ENCODE measurements at places on chromosomes 5 and 9.

DNA sequence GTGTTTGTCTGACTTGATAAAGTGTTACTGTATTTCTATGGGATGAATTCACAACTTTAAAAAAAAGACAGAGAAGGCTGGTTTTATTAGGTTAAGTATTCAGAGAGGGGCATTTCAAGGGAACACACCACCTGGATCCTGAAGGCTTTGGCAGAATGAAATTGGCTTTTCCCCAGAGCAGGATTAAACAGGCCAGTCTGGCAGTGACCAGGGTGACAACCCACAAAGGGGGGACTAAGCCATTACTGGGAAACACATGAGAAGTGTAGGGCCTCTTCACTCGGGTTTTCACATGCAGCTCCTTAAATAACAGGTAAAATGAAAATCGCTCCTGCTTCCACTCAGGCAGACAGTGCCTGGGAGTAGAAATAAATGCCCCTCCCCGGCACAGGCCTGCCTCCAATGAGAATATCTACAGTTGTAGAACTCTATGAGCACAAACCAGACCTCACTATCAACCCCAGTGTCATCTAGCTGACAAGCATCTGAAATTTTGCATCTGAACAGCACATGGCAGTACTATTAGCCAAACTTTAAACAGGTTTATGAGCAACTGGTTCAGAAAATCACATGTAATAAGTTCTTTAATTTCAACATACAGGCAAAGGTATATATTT is 85.8 kb downstream of the LHFPL2 start:
- no peak for DNase-seq

- DNase-seq: no peak
These were observed 1.7 kb downstream of the TNFSF8 start for GRCh38 chr9:114928671-114929070.

DNA sequence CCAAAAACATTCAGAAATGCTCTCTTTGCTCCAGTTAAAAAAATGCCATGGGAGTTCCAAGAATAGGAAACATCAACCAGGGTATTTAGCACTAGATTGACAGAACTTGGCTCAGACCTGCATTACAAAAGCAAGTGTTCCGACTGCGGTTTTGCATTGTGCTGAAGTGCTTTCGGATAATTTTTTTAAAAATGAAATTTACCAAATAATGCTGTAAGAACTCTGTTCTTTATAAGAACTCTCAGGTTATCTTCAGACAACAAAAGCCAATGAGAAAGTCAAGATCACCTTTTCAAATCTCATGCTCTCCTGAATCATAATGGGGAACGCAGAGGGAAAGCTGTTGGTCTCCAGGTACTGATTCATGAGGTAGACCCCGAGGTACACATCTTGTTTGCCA is 483 bp upstream of the PLPP6 start:
- no peak for DNase-seq

GRCh38 chr9:27451207-27451797 is 72.8 kb upstream of the IFNK start:
- DNase-seq: no peak

DNA sequence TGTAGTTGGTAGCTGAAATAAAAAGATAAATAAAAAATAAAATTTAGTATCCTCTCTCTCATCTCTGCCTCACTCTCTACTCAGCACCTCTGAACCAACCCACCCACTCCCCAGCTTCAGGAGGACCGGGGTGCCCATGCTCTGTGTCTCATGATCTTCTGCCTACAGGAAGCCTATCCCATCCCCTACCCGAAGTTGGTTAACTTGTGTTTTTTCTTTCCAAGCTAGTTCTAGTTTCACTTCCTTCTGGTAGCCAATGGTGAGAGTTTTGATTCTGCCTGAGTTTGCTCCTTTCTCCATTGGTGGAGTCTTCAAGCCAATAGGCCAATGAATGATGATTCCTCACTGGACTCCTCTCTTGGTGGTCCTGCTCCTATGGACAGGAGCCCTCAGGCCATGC is 32.1 kb downstream of the SNX24 start:
- DNase-seq: peak; percentile 34

- DNase-seq: no peak
These were observed 9.2 kb upstream of the CFAP157 start for GRCh38 chr9:127697575-127697974.

- DNase-seq: peak; percentile 82
These were observed 9.6 kb downstream of the PCYOX1L start for GRCh38 chr5:149367249-149367971.

GRCh38 chr5:174692381-174692780 is 32.0 kb upstream of the MSX2 start:
- no peak for DNase-seq

DNA sequence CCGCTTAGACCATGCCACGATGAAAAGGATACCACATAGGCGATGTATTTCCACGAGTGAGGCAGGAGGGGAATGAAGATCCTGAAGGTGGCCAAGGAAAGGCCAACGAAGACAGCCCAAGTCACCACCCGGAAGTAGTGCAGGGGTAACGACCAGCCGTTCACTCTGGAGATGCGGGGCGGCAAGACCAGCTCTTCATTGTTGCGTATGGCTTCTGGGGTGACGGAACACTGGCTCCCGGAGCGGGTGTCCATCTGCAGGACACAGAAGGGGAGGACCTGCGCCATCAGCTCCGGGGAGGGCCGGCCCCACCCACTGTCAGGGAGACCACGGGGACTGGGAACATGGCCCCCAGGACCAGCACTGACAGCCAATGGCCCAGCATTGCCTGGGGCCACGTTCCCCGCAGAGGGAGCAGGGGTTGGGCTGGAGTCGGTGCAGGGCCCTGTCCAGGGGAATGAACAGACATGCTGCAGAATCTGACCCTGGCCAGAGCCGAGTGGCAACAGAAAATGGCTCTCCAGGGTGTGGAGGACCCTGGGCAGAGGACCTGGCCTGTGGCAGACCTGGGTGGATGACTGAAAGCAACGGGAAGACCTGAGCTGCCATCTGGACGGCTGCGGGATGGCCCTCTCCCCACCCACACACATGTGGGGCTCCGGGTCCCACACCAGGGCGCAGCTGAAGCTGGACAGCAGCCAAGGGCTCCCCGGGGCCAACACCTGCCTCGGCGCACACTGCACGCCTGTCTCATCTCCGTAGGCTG is 17.7 kb downstream of the ZDHHC11B start:
- DNase-seq: no peak

DNA sequence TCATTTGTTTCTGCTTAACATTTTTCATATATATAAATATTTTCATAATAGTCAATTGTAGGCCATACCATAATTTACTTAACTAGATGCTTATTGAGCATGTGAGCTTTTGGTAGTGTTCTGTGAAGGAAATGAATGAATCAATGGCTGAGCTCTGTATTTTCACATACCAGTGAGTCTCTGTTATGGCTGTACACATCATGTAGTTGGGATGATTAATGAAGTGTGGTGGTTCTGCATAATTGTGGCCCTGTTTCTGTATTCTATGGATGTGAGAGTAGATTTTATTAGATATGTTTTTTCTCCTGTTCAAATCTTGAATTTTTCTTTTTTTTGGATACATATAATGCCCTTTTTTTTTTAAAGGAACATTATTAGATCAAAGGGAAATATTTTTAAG is 56.2 kb downstream of the CTNNA1 start:
- no peak for DNase-seq

DNA sequence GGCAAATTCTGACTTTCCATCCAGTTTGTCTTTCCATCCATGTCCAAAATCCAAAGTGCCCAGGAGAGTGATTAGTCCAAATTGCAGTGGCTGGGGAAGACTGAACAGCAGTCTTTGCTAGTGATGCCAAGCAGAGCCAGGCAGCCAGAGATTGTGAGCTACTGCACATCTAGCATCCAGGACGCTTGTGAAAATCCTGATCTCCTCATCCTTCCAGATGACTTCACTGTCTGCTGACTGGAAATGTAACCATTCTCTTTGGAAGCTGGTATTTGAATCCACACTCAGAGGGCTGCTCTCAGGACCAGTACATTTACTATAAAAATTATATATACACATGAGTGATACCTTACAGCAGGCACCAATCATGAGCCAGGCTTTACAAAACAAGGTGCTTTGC is 49.6 kb downstream of the MACROH2A1 start:
- no peak for DNase-seq

DNA sequence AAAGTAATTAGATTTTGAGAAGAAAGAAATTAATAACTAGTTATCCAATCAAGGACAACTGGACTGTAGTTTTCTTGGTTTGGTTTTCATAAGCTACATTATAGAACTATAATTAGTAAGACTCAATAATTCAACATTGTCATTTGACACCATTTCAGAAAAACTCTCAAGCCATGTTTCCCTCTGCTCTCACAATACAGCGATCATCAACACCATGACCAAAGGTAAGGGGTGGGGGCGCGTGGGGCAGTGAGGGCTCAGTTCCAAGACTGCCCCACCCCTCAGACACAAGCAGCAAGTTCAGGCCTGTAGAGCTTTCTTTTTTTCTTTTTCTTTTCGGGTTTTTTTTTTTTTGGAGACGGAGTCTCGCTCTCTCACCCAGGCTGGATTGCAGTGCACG is 6.4 kb downstream of the CMBL start:
- DNase-seq: no peak

GRCh38 chr9:126470241-126470993 is 143.3 kb upstream of the LMX1B start:
- no peak for DNase-seq

GRCh38 chr5:108720391-108720790 is 27.3 kb upstream of the FER start:
- no peak for DNase-seq

DNA sequence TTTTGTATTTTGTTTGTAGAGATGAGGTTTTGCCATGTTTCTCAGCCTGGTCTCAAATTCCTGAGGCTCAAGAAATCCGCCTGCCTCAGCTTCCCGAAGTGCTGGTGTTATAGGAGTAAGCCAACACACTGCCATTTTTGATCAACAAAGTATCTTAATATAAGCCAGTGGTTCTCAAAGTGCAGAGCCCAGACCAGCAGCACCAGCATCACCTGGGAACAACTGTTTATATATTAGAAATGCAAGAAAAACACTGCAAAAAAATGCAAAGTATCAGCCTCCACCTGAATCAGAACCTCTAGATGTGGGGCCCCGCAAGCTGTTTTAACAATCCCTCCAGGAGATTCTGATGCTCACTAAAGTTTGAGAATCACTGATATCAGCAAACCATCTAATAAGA is 6.2 kb downstream of the IL17B start:
- DNase-seq: no peak

GRCh38 chr9:93601666-93602065 is 25.3 kb downstream of the PHF2 start:
- DNase-seq: no peak

- DNase-seq: no peak
These were observed 90.7 kb downstream of the CDKN2A start for GRCh38 chr9:21903380-21903965.

DNA sequence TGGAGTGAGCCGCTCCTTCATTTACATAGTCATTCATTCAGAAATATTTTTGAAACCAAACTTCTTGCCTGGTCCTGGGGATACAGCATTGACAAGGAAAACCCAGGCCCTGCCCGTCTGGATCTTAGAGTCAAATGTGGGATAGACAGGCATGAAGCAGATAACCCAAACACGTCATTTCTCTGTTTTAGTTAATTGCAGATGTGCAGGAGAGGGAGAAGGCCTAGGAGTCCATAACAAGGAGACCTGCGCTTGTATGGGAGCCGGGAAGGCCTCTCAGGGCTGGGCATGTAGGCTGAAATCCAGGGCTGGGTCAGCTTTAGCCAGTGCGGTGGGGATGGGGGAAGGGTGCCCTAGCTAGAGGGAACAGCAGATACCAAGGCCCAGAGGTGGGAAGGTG is 43.3 kb downstream of the PRRX2 start:
- DNase-seq: no peak

GRCh38 chr9:132498531-132499210 is 83.7 kb upstream of the BARHL1 start:
- no peak for DNase-seq

DNA sequence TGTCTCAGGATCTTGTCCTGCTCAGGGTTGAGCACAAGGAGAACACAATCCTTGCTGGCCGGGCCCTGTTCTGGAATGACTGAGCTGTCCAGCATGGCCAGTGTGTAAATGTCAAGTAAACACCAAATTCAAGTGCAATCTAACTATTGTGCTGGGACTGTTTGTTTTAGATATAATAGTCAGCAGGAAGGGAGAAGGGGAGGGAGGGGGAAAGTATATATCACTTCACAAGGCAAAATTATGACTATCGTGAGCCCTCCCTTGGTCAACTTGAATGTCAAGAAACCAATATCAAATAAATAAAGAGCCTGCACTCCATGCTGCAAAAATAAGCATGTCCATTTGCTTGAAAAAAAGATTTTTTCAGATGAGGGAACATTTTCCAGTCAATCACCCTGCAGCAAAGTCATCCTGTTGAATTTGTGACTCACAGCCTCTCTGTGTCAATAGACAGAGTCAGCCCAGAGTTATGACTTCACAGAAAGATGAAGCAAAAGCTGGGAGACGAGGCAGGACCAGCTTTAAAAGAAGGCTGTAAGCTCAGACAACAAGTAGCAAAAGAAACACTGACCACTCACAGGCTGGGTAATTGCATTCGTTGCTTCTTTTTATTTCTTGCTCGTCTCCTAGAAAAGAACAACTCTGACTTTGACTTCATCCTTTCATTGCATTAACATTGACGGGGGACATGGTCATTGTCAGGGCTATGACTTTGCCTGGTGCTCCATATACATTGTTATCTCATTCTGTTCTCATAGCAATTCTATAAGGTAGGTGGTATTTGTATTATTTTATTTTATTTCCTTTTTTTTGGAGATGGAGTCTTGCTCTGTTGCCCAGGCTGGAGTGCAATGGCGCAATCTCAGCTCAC is 15.3 kb upstream of the KLF4 start:
- no peak for DNase-seq

- DNase-seq: no peak
These were observed 479.9 kb downstream of the KDM4C start for GRCh38 chr9:7237473-7238246.

DNA sequence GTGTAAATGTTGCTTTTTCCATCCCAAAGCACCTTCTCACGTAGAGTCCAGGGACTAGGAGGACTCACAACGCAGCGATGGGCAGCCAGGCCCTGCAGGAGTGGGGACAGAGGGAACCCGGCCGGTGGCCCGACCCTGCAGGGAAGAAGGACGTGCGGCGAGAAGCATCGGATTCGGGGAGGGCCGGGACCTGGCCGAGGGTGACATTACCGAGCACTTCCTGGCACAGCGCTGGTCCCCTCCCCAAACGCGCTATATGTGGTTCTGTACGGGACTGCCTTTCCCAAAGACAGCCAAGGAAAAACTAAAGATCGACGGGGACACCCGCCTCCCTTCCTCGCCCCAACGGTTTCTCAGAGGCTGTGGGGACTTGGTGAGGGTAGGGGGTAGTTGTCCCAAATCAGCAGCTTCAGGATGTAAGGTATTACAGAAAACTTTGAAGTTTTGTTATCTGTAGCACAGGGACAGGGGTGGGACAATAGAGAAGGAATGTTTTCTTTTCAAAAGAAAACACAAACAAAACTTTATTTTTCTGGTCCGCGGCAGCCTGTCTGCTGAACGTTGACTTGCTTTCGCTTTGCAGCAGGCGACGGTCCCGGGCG is 887 bp upstream of the MAP3K1 start:
- peak; percentile 38 for DNase-seq

- no peak for DNase-seq
These were observed 2.5 kb downstream of the FAM163B start for GRCh38 chr9:133606708-133607025.

- no peak for DNase-seq
These were observed 47.9 kb downstream of the MFAP3 start for GRCh38 chr5:154086641-154087040.

- no peak for DNase-seq
These were observed 103.6 kb downstream of the TSSK1B start for GRCh38 chr5:113331209-113331551.

GRCh38 chr5:131545845-131546244 is 89.2 kb downstream of the RAPGEF6 start:
- DNase-seq: no peak
